Mesothelial cell of epicardium (in vitro differentiated cells): ENCODE measurements at places on chromosomes 6 and 20.

DNA sequence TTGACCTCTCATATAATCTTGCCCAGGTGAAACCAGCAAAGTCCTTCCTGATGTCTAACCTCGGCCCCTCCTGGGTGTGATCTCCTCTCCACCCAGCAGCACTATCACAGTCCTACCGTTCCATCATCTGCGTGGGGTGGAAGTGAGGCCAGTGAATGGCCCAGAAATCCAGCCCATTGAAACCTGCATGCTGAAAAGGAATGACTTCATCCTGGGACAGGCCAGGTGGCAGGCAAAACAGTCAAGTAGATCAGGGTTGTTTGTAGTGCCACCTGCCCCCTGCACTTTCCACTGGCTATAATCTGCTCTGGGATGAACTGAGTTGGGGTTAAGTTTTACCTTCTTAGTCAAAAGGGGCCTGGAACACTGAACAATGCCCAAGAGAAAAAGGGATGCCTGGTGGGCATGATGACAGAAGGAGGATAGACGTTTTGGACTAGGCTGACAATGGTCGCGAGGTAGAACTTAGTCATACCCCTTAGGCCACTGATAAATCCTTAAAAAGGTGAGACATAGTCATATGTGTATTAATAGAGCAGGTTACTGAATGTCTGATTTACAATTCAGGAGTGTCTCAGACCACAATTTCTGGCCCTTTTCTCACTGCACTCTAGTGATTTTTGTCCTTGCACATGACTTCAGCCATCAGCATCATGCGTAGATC lies 8.1 kb upstream of the HSP90AB1 start:
- DNase-seq: no peak

DNA sequence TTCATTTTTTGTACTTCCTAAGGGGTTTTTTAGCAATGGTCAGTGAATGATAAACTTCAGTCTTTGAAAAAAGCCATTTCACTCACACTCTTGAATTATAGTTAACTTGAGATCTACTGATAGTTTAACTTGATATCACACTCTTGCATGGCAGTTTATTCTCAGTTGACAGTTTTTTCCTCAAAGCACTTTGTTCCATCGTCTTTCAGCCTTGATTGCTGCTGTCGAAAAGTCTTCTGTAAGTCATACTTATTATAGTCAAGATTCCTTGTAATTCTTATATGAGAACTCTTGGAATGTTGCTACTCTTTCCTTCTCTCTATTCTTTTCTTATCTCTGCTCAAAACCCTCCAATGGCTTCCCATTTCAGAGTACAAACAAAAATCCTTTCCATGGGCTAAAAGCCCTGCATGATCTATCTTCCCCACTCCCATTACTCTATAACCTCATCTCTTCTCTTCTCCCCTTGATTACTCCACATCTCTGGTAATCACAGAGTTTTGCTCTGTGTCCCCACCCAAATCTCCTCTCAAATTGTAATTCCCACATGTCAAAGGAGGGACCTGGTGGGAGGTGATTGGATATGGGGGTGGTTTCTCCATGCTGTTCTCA lies 31.2 kb downstream of the ZHX3 start:
- DNase-seq: no peak

DNA sequence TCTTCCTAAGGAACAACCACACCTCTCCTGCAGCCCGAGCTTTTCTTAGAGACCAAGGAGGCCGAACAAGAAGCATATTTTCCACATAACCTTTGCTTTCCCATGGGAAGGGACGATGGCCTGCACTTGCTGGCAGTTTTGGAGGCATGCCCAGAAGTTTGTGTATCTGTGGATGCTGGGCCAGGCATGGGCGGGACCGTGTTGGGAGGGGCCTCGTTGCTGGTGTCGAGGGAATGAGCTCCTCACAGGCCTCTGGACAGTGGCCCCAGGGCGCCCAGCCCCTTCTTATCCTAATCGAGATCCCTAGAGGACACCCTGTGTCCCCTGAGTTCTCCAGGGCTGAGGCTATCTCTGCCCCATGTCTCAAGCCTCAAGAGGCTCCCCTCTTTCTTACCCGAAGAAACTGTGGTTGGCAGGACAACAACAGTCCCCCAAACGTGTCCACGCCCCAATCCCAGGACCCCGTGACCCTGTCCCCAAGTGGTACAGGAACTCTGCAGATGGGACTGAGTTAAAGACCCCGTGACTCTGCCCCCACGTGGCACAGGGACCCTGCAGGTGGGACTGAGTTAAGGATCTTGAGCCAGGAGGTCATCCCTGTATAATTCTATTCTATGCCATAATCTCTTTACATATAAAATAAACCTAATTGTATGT lies 99.5 kb upstream of the BHLHE23 start:
- DNase-seq: no peak

GRCh38 chr6:13159300-13159699 lies 169.0 kb downstream of the TBC1D7 start:
- no peak for DNase-seq

- no peak for DNase-seq
These were observed 76.6 kb downstream of the DZANK1 start for GRCh38 chr20:18390201-18390600.

- no peak for DNase-seq
These were observed 30.4 kb downstream of the C6orf89 start for GRCh38 chr6:36916126-36916525.

GRCh38 chr6:161171207-161171606 lies 102.7 kb downstream of the AGPAT4 start:
- DNase-seq: no peak

GRCh38 chr20:5290596-5290995 lies 26.2 kb downstream of the PROKR2 start:
- DNase-seq: no peak

DNA sequence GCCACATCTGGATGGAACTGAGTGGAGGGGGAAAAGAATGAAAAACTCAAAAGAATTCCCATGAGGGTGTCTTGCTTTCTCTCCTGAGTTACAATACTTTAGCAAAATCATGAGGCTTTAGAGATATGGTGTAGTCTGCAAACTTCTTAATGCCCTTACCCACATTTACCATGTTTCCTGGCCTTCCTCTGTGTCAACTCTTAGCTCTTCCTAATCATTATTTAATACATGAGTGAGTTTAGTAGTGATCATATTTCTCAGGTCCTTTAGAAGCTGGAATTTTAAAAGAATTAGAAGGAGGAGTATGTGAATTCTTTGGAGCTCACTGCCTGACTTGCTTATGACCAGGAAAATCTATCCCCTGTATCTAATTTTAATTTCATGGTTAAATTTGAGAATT lies 39.0 kb downstream of the STX11 start:
- no peak for DNase-seq

GRCh38 chr20:14313341-14314020 lies 23.9 kb downstream of the FLRT3 start:
- no peak for DNase-seq

DNA sequence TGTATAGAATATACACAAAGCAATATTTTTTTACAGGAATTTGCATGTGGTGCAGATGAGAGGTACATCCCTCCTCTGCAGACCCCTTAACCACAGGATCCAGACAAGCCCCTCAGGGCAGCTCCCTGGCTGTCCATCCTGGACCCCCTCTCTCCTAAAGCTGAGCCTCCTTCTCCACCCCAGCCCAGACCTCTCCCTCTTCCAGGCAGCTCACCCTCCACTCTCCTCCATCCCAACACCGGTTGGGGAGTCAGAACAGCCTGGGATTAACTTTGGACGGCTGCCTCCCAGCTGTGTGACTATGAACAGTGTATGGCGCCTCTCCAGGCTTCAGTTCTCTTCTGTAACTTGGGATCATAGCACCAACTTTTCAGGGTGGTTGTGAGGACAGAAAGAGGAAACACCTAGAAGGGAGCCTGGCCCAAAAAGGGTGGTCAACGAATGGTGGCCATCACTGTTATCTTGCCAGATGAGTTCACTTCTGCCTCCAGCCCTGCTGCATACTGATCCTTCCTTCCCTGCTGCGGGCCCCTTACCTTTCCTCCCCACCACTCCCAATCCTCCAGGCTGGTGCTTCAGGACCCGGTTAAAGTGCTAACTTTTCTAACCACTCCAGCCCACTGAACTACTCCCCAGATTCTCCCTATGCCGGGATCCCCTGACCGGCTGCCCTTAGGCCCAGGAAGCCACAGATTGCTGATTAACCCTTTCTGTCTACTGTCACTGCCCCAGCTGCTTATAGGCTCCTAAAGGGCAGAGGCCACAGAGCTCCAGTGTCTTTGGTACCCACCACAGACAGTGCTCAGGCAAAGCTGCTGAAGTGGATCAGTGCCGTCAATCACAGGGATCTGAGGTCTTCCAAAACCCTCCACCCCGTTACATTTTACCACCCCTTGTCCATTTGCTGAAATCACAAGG lies 55.9 kb downstream of the GPR6 start:
- no peak for DNase-seq

DNA sequence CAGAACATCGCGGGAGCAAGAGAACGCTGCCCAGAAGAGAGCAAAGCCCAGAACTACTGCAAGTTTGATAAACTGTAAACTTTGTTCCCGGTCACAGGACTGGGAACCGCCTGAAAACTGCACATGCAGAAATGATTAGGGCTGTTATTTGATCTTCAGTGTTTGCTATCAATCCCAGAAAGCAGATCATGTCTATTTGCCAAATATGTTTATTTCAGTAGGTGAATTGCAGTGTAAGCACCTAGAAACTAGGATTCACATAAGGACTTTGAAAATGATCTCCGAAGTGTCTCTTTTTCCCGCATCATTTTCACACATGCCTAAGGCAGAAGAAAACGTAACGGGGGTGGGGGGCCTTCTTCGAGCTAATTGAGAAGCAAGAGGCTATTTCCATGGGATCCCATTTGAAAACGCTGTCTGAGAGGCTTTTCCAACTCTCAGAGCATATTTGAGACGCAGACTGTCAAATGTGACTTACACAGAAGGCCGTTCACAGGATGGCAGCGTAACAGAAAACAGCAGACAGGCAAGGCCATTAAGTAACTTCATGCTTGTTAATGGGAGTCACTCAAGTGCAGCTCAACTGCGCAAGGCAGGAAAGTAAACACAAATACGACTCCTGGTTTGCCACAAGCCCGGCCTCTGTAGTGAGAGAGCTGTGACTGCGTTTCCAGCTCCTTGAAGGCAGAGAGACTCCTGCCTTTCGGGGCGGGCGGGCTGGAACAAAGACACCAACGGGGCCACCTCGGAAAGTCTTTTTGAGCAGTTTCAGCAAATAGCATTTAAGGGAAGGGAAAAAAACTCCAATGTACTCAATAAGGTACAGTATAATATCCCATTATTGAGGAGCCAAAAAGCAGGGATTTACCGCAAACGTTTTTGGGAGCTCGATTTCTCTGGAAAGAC lies 144.7 kb upstream of the ZNF217 start:
- no peak for DNase-seq

DNA sequence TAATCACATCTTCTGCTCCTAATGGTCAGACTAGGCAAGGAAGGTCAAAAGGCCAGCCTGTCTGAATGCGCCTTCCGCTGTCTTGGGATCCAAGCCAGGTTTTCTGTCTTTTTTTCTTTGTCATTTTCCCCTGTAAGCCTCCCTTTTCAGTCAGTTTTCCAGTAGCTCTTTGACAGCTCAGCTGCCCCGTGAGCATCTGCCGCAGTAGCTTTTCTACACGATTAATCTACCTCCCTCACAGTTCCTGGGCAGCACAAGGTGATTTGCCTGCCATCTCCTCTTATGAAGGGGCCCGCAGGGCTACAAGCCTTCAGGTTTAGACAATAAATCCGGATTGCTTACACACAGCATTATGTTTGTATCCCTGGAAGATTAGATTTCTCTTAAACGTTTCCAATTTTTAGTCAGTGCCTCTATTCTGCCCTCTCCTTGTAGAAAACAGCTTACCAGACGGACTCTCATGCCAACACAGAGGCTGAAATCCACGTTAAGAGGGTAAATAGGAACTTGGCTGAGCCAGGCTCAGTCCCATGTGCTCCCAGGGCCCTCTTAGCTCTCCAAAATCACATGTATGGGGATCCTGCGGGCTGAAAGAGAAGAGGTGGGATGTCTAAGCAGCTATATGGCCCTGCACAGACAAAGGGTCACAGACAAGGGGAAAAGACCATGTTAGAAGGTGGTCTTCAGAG lies 77.2 kb downstream of the LY86 start:
- no peak for DNase-seq

GRCh38 chr6:78436335-78436734 lies 431.0 kb upstream of the IRAK1BP1 start:
- DNase-seq: no peak

DNA sequence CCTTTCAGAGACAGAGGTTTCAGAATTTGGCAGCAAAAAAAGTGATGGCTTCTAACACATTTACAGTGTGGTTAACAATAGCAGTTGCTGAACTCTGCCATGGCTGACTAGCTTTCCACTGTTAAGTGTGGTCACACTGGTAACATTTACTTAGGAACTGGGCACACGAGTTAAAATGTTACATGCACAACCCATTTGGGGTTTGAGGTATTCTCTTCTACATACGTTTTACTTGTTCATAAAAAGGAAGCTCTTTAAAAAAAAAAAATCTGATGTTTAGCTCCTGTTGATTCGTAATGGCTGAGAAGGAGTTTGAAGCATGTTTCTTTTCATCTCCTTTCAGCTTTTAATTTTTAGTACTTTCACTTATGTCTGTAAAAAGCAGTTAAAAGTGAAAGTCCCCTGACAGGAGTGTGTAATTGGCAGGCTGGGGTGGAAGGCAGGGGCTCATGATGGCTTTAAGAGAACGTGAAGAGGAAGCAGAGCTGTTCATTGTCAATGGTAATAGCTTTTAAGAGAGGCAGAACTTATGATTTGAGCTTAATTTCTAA lies 245.9 kb downstream of the FARS2 start:
- no peak for DNase-seq

- DNase-seq: no peak
These were observed 22.2 kb downstream of the AHI1 start for GRCh38 chr6:135475292-135475886.

- no peak for DNase-seq
These were observed 19.4 kb downstream of the PFDN4 start for GRCh38 chr20:54227241-54227640.

- no peak for DNase-seq
These were observed 454.4 kb downstream of the RFPL4B start for GRCh38 chr6:112801468-112802080.

DNA sequence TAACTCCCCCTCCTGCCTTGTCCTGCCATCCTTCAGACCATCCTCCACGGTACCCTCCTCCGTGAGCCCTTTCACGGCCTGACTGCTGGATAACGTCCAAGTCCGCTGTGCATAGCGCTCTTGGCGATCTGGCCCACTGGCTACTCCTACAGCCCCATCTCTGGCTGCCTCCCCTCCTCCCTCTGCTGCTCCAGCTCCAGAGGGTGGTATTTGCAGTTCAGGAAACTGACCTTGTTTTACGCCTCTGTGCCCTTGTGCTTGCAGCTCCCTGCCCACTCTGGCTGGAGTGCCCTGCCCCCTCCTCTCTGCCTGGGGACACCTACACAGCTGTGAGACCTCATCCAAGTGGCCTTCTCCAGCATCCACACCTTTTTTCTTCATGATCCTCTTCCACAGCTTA lies 6.5 kb upstream of the RREB1 start:
- DNase-seq: no peak

- DNase-seq: no peak
These were observed 77.4 kb downstream of the SMOC2 start for GRCh38 chr6:168518348-168518745.

- DNase-seq: no peak
These were observed 108.6 kb downstream of the ATP9A start for GRCh38 chr20:51659491-51660050.
